ENCODE measurements at places on chromosomes 1 and 21.

DNA sequence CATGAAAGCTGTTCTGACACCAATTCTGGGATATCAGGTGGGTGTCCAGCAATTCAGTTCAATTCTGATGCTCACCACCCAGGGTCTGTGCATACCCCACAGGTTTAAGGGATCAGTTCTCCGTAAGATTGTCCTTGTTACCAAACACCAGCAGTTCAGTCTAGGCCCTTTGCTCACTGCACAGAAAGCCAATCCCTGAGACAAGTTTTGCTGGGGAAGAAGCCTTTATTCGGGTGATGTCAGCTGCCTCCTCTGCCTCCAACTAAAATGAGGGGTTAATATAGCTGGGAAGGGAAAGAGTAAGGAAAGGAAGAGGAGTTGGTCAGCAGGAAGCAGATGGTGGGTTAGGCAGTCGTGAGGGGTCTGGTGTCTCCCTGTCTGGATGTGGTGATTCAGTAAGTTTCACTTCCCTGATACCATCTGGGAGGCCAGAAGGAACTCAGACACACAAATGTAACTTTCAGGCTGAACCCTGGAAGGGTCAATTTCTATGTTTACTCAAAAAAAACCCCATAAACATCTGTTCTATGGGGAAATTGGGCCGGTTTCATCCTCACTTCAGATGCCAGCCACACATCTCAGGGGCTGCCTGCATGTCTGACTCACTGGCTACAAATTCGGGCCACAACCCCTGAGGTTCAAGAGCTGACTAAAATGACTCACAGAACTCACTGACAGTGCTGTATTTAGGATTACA, 83.3 kb upstream of the PGBD5 start:
- DNase-seq: no peak

DNA sequence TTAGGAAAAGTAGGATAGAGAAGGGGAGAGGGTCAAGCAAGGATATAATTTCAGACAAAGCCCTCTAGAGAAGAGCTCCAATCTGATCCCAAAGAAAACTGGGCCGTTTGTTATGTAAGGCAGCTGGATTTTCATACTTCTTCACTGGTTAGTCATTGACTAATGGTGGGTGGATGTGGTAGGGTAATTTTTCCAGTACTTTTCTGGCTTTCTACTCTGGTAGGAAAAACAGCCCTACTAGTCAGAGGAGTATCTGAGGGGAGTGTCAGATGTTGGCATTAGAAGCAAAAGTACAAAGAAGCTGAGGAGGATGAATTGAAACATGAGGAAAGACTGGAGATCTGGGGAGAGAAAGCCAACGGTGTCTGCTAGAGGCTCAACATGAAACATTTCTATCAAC, 145.3 kb downstream of the TNFSF18 start:
- no peak for DNase-seq

- DNase-seq: no peak
Measured at GRCh38 chr1:6859415-6860343, 74.4 kb downstream of the CAMTA1 start.

DNA sequence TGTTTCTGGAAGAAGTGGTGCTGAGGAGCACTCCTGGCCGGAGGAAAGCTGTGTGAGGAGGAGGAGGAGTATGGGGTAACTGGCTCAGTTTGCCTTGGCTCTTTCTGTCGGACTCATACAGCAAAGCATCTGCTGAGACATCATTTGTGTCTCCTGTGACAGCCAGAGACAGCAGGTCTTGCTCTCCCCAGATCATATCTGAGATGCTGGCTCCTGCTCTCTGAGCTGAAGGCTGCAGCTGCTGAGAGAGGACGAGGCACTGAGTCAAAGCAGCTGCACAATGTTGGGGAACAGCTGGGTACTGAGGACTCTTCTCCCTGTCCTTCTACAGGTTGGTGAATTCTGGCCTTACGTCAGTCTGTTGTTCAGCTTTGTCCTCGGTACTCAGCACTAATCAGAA, 14.3 kb downstream of the OR2B11 start:
- no peak for DNase-seq

DNA sequence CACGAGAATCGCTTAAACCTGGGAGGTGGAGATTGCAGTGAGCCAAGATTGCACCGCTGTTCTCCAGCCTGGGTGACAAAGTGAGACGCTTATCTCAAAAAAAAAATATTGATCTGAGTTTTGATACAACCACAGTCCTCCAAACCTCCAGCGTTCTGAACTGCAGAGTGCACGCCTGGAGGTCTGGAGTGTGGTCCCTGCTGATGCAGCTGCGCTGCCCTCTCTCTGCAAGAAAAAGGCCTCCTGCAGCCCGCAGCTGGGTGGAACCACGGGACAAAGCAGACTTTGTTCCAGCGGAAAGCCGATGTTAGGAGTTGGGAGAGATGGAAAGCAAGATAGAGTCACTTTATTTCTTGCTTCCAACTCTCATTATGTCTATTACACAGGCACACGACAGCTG, 144.9 kb upstream of the SOD1 start:
- no peak for DNase-seq

DNA sequence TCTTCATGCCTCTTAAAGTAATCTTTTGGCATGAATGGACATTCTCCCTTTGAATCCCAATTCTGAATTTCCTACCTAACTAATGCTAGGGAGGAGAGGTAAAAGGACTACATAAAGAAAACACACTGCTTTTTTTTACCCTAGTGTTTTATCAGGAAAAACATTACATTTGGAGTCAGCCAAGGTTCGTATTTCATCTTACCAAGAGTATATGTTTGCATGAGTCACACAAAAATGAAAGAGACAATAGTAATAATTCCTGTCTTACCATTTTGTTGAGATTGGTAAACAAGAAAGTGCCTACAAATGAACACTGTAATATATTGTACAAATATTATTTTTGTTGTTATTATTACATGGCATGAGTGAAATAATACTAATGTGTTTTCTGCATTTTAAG, 112.9 kb upstream of the WARS2 start:
- DNase-seq: no peak

DNA sequence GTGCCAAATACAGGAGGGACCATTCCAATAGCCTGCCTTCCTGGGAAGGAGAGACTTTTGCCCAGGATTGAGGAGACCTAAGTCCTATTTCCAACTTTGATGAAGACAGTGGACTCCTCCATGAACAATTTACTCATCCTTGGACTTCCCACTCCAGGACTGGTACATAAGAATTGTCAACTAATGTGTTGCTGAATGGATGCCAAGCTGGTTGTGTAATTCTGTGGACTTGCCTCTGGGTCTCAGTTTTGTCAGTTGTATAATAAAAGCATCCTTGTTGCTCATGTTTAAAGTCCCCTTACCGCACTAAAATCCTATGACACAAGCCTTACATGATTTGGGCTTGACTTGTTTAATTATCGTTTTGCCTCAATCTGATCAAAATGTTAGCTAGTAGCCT, 13.2 kb upstream of the ZP4 start:
- DNase-seq: no peak

DNA sequence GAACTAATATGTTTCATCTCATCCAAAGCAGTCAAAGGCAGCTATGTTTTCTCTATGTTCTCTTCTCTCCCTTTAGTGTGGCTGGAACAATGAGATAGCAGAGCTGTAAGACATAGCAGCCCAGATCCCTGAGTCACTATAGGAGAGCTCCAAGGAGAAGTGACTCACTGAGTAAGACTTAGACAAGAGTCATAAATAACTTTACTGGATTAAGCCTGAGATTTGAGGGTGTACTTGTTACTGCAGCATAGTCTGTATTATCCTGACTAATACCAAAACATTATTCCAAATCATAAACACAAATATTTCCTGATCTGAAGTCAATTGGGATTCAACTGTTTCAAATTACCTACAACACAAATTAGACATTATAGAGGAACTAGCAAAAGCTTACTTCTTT, 3.9 kb downstream of the KRTAP19-8 start:
- no peak for DNase-seq

DNA sequence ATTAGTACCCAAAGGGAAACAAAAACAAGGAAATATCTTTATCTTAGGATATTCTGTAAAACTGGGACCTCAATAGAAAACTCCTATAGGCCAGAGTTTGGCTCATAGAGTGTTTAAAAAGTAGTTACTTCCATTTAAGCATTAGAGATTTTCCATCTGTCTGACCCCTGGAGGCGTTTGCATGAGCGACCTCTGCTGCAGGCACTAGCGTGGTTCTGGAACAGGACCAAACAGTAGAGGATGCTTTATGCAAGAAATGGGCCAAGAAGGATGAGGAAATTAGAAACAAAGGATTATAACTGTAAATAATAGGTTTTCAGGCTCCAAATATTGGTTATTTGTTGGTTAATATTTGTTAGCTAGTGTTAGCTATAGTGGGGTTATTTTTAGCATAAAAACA, 5.7 kb downstream of the ZBTB40 start:
- DNase-seq: no peak

GRCh38 chr1:172776071-172776470, 117.2 kb downstream of the FASLG start:
- DNase-seq: no peak

- no peak for DNase-seq
Measured at GRCh38 chr1:239570878-239571277, 184.5 kb downstream of the CHRM3 start.

GRCh38 chr1:230972855-230973271, 5.8 kb downstream of the TTC13 start:
- DNase-seq: peak; percentile 24

GRCh38 chr1:113538225-113538624, 147.9 kb downstream of the MAGI3 start:
- no peak for DNase-seq

DNA sequence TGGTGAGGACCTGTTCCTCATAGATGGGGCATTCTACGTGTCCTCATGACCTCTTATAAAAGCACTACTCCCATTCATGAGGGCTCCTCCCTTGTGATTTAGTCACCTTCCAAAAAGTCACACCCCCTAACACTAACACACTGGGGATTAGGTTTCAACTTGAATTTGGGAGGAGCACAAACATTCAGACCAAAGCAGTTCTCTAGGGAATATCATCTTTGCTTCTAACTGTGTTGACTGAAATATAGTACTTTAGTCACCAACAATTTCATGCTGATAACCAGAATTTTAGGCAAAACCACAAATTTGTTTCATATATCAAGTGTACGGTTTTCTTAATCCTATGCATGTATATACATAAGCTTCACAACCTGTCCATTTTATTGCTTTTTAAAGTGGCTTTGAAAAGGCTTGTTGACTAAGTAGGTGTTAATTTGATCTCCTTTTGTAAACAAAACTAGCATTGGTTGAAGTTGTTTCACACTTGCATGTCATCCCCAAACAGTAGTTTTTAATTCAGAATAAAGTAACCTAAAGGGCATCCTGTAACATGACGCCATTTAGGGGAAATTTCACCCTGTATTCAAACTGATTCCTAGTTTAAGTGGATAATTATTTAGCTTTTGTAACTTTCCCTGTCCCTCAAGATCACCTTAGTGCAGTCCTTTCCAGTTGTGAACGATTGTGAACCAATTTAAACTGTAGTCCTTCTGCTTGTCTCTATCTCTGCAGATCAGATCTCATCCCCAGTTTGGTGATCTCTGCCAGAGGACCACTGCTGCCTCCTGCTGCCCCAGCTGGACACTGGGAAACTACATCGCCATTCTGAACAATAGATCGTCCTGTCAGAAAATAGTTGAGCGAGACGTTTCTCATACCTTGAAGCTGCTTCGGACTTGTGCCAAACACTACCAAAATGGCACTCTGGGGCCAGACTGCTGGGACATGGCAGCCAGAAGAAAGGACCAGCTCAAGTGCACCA, 141.1 kb downstream of the TLR5 start:
- DNase-seq: no peak

DNA sequence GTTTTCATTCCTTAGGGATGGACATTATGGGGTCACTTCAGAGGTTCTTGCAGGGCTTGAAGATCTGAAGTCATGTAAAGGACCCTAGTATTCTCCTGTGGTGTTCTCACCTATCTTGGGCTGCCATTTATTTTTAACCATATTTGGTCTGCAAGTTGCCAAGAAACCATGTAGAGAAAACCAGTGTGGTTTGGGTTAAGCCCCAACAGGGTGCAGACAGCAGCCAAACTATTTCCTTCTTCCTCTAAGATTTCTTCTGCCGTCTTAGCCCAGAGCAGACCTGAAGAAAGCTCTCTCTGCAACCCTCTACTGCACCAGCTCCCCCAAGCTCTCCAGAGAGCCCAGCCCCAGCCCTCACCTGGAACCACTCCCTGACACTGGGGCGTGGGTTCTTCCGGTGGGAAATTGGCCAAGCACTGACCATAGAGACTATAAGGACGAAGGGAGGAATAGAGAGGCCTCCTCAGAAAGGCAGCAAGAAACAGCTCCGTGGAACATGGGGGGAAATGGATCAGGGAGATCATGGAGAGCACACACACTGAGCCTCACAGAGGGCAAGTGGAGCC, 136.6 kb downstream of the SYF2 start:
- DNase-seq: no peak

- DNase-seq: no peak
Measured at GRCh38 chr1:151763990-151764389, 694 bp upstream of the MRPL9 start.

DNA sequence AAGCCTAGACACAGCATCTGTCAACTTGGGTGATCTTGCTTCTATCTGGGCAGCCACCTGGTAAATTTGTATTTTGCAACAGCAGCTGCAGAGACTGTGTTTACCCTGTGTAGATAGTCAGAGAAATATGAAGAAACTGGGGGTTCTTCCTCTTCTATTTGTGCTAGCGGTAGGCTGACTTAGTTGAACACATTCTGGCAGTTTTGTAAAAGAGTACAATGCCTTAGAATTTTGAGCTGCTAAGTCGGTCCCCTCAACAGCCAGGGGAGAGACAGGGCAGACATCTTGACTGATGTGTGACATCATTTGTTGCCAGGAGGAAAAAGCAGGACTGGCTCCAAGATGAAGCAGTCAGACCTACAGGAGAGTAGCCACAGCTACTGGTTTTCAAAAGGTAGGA, 53.7 kb downstream of the KCNJ6 start:
- DNase-seq: no peak

GRCh38 chr1:27940297-27940696, 5.5 kb downstream of the SMPDL3B start:
- peak; percentile 39 for DNase-seq

DNA sequence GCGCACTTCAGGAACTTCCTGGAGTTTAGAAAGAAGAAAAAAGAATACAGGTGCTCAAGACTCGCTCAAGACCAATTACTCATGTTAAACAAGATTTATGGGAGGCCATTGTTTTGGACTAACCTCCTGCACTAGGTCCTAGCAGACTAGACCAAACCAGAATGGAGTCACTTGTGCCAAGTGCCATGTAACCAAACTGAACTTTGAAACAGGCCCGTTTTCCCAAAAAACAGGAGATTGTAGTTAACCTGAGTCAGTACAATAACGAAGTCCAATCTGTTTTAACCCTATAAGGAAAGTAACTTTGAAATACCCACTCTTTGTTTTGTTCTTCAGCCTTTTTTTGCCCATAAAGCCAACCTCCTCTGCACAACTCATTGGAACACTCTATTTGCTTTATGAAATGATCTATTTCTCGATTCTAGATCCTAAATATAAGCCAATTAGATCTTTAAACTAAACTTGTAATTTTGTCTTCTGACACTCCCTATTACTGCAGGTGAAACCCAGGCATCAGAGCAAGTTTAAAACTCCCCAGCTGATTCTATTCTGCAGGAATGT, 695 bp upstream of the NTPCR start:
- DNase-seq: no peak

GRCh38 chr1:84352298-84353106, 45.8 kb upstream of the DNASE2B start:
- no peak for DNase-seq
